ENCODE measurements at places on chromosomes 5 and 9.

- DNase-seq = no peak
These were observed 91.8 kb downstream of the STX17 start for GRCh38 chr9:99998266-99998665.

GRCh38 chr5:99949969-99950524, 585.1 kb upstream of the FAM174A start:
- DNase-seq = no peak

DNA sequence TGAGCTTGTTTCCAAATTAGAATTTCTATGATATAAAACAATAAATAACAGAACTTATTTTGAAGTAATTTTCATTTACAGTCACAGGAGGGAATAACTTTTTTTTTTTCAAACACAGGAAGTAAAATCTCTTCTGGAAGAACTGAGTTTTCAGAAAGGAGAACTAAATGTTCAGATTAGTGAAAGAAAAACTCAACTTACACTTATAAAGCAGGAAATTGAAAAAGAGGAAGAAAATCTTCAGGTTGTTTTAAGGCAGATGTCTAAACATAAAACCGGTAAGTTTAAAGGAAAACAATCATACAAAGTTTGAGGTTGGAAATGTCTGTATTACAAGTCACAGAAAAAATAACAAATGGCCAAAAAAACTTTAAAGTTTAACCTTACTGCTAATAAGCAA, 41.6 kb downstream of the RAB14 start:
- no peak for DNase-seq

DNA sequence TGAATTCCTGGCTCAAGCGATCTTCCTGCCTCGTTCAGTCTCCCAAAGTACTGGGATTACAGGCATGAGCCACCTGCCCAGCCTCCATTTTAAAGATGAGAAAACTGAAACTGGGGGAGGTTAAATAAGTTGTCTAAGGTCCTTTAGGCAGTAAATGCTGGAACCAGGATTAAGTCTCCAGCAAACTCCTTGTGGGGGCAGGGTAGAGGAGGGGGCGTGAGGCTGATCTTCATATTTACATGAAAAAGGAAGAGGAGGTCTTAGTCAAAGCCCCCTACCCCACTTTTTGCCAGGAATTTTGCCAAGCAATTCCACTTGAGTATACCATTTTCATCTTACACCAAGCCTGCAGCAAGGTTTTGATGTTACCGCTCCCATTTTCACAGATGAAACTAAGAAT, 76.6 kb upstream of the NR4A3 start:
- DNase-seq = no peak

DNA sequence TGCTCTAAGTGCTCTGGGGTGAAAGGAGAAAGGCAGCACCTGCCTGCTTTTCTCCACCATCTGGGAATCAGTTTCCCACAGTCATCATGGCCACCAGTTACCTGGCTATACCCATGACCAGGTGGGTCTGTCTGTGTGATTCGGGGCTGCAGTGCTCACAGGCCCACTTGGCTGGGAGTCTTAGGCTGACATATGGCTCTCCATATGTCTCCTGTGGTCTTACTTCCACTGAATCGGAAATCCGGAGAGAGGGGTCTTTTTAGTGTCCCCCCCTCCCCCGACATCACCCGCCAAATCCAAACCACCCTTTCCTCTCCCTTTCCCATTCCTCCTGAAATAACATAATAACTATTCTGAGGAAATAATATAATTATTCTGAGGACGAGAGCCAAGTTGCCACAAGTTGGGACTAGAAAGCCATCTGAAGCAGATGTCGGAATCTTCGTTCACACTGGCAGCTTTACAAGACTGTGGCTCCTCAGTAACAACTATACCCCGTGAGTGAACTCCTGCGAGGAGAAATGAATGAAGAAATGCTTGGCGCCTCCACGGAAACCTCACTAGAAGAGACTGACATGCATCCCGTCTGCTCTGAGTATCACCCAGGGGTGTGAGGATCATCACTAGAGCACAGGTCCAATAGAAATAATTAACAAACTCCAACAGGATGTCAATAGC, 143.4 kb downstream of the MYO10 start:
- DNase-seq = no peak

DNA sequence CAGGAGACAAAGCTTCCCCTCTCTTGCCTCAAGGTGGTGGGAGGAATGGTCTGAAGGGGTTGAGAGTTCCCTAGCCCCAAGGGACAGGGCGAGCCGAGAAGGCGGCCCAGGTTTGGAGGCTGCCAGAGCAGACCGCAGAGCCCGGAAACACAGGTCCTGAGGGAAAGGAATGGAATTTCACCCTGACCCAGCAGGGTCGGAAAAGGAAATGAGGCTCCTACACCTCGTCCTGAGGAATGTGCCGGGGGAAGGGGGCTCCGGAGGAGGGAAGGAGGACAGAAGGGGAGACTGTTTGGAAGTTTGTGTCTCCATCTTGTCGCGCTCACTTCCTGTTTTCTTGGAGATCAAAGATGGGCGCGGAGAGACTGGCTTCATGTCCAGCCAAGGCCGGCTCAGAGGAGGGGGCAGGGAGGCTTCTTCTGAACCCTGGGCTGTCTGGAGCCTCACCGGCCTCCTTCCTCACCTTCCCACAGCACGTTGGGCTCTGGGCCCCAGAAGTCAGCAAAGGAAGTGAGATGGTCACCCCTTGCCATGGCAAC, 9.6 kb downstream of the ENG start:
- no peak for DNase-seq

DNA sequence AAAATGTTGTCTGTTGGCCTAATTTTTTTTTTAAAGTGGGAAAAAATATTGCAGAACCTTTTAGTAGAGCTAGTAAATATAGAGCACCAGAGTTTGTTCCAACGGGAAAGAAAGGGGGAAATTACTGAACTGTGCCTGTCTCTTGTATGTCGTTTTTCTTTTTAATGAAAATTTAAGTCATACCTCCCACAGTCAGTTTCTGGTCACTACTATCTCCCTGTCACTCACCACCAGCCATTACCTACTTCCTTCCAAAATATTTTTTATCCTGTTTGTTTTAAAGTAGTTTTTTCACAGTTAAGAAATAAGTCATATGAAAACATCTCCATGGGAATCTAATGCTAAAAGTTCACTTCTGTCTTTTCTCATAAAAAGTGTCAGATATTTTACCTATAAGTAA, 21.3 kb downstream of the GPR151 start:
- no peak for DNase-seq

DNA sequence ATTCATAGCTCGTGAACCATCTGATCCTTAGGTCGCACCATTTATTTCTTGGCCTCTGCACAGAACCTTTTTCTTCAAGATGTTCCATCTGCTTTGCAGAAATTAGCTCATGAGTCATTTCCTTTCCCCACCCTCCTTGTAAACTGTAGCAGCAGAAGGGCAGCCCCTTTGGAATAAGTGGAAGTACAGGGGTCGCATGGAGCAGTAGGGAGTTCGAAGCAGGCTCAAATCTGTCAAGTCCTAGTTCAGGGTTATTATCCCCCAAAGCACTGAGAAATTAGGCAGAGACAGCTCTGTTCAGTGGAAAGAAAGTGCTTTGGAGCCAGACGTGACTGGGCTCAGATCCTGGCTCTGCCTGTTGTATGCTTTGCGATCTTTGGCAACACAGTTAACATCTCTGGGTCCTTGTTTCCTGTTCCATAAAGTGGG, 84.2 kb downstream of the SGCD start:
- DNase-seq = no peak

- DNase-seq = no peak
These were observed 91.0 kb downstream of the LHFPL2 start for GRCh38 chr5:78557601-78558000.

DNA sequence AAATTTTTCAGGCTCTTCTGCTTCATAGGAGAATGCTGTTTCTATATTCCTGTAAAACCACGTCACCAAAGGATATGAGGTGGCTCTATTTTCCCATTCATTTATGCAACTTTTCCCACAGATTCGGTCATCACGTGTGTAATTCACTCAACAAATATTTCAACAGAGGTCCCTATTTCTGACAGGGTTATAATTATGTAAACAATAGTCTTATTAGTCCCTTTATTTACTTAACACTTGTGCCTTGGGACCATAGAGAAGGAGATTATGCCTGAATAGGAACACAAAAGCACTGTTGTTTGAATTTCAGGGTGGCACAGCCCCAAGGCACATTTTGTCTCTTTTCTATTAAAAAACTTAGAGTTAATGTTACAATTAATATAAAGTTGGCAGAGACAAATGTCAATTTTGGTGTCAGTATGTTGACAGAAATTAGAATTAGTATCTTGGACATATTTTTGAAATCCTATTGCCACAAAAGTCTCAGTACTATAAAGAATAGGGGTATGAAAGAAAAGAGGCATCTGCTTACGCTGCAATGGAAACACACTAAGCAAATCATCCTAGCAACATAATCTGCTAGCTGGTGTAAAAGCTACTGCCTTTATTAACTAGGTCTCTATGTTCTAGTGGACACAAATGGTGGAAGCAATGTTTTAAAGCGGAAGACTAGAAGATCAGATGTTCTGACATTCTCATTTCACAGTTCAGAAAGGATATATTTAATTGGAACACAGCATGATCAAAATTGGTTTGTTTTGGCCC, 229.1 kb upstream of the TBCA start:
- DNase-seq = no peak

- no peak for DNase-seq
These were observed 38.7 kb upstream of the UBTD2 start for GRCh38 chr5:172322028-172322965.

DNA sequence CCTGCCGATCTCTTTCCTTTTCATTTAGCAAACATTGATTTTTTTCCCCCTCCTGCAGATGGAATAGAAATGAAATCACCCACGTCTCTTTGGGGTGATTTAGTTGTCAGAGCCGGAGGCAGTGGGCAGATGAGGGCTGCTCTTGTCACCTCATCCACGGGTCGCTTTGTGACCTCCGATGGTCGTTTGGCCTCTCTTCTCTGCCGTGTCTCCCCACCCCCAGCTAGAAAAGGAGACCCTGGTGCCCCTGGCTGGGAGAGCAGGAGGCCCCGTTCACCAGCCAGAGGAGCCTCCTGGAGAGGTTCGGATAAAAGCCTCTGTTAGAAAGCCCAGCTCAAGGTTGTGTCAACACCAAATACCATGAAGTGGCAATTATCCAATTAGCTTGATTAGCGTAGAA, 21.6 kb upstream of the RXRA start:
- DNase-seq = no peak

DNA sequence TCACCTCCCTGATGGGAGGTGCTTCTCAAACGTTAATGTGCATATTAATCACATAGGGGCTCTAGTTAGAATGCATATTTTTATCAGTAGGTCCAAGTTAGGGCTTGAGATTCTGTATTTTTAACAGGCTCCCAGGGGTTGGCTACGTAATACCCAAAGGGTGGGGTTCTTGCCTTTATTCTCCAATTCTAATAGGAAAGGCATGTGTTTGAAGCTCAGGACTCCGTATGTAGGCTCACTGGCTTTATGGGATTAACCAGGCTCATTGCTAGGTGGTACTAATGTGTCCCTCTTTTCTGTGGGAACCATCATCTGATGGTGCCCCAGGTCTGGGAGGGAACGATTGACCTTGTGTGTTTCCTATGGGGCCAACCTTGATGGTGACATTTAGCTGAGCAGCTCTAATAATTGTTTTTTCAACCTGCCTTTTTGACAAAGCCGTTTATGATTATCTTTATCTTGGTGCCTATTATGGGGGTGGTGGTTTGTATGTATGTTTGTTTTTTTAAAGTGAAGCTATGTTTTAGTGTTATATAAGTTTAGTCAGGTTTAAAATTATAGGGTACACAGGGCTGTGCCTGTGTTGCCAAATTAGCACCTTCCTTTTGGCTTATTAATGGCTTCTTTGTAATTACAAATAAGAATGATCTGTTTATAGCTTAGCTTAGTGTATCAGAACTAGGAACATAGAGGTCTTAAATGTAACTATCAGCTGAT, 20.8 kb downstream of the TJP2 start:
- no peak for DNase-seq

- DNase-seq = no peak
These were observed 10.6 kb downstream of the IRX1 start for GRCh38 chr5:3606121-3606831.

DNA sequence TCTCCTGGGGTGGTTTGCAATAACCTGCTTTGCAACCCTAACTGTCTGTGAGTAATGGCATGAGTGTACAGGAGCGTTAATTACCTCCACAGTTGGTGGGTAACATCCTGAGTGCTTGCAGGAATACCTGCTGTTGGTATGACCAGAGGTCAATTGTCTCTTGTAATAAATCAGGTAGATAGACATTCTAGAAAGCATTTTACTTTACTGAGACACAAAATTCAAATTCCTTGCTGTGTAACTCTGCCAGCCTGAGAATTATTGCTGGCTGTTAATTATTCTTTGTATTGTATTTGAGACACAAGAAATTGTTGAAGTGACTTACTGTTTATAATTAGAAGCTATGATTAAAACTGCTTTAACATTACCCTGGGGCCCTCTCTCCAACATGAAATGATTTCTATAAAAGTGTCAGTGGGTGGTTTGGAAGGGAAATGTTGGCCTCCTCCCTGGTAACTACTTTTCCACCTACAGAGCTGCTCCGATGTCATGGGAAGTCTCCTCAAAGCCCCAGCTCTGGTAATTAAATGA, 150.8 kb upstream of the ADCY2 start:
- DNase-seq = no peak

Measured in effector CD4-positive, alpha-beta T cell (primary cell).